ENCODE measurements at places on chromosomes 5 and 9.

- no peak for DNase-seq
Observed at GRCh38 chr5:179235416-179236400, 109.6 kb downstream of the ADAMTS2 start.

DNA sequence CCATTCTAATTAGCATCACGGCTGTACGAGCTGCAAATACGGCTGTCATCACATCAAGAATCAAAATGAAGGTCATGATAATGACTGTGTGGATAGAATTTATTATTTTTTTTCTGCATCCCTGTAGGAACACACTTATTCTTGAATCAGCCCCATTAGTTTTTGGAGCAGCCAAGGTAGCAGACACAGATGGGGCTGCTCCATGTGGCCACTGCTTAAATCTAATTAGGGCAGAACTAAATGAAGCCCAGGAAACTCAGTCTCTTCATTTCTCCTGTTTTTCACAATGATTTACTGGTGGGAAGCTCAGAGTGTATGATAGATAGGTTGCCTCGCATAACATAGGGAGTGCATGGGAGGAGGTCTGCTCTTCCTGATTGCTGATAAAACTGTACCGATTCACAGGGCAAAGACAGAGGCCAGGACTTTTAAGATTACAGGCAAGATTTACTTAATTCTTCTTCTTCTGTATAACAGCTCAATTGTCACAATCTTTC lies 275.5 kb downstream of the GLIS3 start:
- DNase-seq, result no peak

GRCh38 chr5:57700072-57700471 lies 217.5 kb upstream of the ACTBL2 start:
- no peak for DNase-seq

GRCh38 chr5:1101961-1102713 lies 9.7 kb downstream of the SLC12A7 start:
- no peak for DNase-seq

- DNase-seq, result no peak
Observed at GRCh38 chr9:6938873-6939272, 181.1 kb downstream of the KDM4C start.

Measured in retinal pigment epithelial cell (primary cell).